ENCODE measurements at places on chromosomes 13 and 19.

- no peak for DNase-seq
These were observed 26.6 kb downstream of the CBY2 start for GRCh38 chr13:45728759-45729158.

GRCh38 chr13:113500530-113501265 is 10.2 kb upstream of the DCUN1D2 start:
- no peak for DNase-seq

GRCh38 chr13:24104723-24105122 is 55.8 kb upstream of the SPATA13 start:
- DNase-seq = no peak

DNA sequence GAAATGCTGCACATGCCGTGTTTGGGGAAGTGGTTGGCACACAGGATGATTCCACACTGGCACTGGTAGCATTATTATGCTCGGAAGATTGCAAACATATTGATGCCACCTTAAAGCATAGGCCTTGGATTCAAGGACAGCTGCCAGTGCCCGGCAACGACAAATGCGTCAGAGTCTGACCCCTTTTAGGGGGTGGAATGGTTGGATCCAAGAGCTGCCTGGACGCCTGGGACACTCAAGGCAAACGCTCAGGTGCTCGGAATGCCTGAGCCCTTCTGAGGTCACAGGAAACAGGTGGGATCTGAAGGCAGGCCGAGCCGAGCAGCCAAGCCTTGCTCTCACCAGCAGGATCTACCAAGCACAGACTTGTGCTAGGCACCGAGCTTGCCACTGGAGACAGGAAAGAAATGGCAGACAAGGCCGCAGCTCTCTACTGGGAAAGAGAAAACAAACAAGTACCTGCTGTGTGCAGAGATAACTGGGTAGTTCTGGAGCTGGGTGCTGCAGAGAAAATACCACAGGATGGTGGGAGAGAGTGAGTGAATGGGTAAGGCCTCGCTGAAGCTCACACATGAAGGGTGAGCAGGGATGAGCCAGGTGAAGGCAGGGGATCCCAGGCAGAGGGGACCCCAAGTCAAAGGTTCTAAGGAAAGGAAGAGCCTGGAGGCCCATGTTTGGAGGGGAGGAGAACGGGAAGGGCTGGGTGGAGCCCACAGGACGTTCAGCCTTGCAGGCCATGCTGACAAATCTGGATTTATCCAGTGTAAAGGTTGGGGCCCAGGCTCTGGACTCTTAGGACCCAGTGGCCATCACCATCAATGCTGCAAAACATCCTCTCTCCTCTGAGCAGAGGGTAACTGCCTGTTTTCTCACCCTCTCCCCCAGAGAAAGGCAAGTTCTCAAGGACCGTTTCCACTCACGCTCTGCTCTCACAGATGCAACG is 9.2 kb downstream of the RANBP3 start:
- no peak for DNase-seq

- no peak for DNase-seq
These were observed 342.5 kb downstream of the SPRY2 start for GRCh38 chr13:79998381-79998880.

GRCh38 chr13:40164133-40164532 is 502.3 kb downstream of the FOXO1 start:
- DNase-seq = no peak

GRCh38 chr13:51584731-51585672 is 740 bp downstream of the WDFY2 start:
- DNase-seq = peak; percentile 57

DNA sequence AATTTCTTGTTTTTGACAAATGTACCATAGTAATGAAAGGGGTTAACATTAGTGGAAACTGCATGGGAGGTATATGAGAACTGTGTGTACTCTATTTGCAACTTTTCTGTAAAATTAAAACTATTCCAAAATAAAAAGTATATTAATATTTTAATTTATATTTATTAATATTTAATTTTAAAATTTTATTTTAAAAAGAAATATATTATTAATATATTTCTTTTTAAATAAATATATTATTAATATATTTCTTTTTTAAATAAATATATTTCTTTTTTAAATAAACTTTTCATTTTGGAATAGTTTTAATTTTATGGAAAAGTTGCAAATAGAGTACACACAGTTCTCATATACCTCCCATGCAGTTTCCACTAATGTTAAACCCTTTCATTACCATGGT is 101.1 kb upstream of the SLC7A1 start:
- DNase-seq = no peak

- DNase-seq = peak; percentile 94
These were observed at the start of gene C19orf73 for GRCh38 chr19:49118565-49119410. C19orf73 (minus strand) TSS chr19:49119143; CDS start chr19:49119022, 121 bp downstream.

DNA sequence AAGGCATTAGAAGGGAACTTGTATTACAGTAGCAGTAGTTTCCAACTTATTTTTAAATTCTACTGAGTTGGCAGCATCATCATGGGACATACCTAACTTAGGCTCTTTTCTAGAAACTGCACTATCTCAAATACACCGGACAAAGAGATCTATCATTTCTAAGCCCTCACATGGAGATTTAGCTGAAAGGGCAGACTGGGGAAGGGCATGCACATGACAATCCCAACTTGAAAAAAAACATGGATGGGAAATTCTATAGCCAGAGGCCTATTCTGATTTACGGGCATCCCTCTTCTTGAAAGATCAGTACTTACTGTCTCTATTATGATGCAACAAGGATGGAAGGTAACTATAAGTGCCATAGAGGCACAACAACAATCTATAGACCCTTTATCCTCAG is 1328.6 kb downstream of the UQCRFS1 start:
- DNase-seq = no peak

DNA sequence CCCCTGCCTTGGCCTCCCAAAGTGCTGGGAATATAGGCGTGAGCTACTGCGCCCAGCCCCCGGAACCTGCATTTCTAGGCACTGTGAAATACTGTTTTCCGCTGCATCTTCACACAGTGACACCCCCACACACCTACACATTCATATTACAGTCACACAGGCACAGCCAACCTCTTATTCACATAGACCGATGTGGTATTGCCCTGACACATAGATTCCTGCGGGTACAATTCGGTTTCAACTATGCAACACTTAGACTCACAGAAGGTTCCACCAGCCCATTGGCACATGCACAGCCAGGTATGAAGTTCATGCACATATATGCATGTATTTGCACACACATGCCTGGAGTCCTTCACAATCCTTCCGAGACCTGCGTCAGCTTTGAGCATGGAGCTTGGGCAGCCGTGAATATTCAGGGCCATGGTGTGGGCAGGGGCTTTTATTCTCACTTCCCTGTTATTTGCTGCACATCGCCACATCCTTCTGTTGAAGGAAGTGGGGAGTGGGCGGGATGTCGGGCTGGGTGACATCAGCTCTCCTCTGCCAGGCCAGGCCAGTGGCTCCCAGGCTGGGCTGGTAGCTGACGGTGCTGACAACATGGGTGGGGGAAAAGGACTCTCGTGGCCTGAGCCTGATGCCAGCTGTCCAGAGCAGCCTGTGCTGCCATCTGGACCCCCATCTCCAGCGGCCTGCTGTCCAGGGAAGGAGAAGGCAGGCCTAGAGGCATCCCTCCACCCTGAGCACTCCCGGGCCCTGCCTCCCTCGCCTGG is 5.4 kb upstream of the CDC37 start:
- no peak for DNase-seq

DNA sequence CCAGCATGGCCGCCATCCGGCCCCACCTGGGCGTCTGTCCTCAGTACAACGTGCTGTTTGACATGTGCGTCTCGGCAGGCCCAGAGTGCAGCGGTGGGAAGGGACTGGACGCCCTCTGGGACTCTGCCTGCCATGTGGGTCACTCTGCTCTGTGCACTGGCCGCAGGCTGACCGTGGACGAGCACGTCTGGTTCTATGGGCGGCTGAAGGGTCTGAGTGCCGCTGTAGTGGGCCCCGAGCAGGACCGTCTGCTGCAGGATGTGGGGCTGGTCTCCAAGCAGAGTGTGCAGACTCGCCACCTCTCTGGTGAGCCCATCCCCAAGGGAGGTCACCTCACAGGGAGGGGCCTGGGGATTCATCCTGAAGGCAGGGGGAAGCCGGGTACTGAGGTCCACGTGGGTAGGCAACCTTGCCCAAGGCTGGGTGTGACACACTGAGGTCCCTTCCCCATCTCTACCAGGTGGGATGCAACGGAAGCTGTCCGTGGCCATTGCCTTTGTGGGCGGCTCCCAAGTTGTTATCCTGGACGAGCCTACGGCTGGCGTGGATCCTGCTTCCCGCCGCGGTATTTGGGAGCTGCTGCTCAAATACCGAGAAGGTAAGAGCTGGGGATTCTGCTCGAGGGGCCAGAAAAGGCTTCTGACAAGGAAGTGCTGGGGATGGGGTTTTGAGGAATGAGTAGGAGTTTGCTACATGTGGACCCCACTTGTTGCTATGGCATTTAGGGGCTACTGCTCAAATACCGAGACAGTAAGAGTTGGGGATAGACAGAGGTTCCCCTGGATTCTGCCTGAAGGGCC is 11.3 kb downstream of the ABCA7 start:
- DNase-seq = no peak

- no peak for DNase-seq
These were observed 181.2 kb downstream of the COL4A1 start for GRCh38 chr13:110125613-110126272.

GRCh38 chr19:18415178-18415867 is 3.9 kb upstream of the SSBP4 start:
- DNase-seq = peak; percentile 85

DNA sequence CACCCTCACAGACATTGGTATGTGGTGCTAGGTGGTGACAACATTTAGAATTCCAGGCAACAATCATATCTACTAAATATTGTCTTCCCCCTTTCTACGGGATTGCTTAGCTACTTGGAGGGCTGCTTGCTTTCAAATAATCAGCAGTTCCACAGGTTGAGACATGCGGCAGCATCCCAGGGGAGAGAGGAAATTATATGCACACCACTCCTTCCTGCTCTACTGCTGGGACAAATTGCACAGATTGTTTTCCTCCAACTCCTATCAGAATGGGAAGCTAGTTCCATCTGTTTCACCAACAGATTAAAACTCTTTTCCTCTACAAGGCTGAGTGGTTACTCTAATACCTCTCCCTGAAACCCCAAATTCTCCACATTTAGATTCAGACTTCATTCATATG is 275.4 kb downstream of the DNAJC15 start:
- DNase-seq = no peak

DNA sequence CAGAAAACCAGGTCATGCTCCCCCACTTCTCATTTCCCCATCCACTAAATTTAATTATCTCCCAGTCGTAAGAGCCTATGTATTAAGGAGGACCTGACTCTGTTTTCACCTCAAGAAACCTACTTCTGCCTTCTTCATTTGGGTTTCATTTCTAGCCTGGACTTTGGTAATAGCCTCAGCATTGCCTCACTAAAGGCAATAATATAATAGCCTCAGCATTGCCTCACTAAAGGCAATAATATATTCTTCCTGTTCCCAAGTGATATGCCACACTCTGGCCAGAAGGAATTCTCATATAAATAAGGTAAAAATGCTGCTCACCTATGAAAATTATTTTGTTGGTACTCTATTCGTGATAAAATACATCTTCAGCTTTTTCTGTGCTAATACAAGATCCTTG is 993.9 kb downstream of the EFNB2 start:
- DNase-seq = no peak

GRCh38 chr13:104408733-104409132 is 1342.5 kb upstream of the SLC10A2 start:
- DNase-seq = no peak

GRCh38 chr13:26719356-26719945 is 41.1 kb downstream of the GPR12 start:
- no peak for DNase-seq

GRCh38 chr13:62767473-62767872 is 1351.8 kb upstream of the PCDH20 start:
- no peak for DNase-seq

GRCh38 chr19:21439201-21439751 is 42.3 kb downstream of the ZNF493 start:
- no peak for DNase-seq

- DNase-seq = no peak
These were observed 1736.6 kb upstream of the MIR17HG start for GRCh38 chr13:89610881-89611280.

- peak; percentile 96 for DNase-seq
These were observed 25.6 kb upstream of the CXCL17 start for GRCh38 chr19:42468273-42468796.

- DNase-seq = peak; percentile 12
These were observed 671.6 kb downstream of the PCDH9 start for GRCh38 chr13:66558506-66558905.

- no peak for DNase-seq
These were observed 2.3 kb upstream of the RNF225 start for GRCh38 chr19:58392945-58393724.

DNA sequence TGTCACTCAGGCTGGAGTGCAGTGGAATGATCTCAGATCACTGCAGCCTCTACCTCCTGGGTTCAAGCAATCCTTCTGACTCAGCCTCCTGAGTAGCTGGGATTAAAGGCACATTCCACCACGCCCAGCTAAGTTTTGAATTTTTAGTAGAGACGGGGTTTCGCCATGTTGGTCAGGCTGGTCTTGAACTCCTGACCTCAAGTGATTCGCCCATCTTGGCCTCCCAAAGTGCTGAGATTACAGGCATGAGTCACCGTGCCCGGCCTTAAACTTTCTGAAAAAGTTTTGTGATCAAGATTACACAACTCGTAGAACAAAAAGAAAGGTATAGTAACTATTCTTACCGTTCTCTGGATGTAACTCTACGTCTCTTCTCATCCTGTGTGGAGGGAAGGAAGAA is 21.2 kb downstream of the DNMT1 start:
- peak; percentile 55 for DNase-seq

DNA sequence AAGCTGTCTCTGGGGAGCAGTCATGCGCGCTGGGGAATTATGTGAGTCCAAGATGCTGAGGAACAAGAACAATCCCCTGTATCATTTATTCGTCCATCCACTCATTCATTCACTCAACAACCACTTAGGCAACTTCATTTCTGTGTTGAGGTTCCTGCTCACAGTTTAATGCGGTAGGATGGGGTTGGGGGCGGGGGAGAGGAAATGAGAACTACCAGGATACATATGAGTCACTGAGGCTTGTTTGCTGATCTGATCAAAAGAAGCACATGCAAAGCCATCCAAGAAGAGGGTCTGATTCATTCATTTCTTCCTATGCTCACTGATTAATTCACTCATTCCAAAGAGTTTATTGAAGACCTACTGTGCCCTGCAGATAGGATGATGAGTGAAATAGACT is 20.9 kb downstream of the ZNF536 start:
- DNase-seq = peak; percentile 82

DNA sequence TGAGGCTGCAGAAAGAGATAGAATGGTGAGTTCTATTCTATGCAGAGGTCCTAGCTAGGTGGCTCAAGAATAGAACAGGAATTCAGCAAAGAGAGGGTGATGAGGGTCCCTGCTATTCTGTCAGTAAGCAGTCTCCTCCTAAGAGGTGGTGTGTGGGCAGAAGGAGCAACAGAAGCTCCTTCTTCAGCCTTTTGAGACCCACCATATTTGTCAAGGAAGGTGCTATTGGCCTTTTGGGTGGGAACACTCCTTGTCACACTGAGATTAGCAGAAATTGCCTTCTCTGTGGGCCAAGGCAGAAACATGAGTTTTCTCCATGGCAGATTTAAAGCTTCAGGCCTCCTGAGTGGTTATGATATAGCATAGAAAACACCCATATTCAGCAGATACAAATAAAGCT is 39.4 kb upstream of the RAP2A start:
- DNase-seq = no peak

Measured in fibroblast of skin of right biceps (primary cell).